ENCODE measurements at places on chromosomes 11 and 22. TPM values are rescaled to one million over a fixed set of nuclear protein-coding genes. Genes with fewer than 3 reads are reported as not detected.

Gene APOL3
- 15.7 TPM for polyA plus RNA-seq

Gene BLID
- polyA plus RNA-seq, result not detected

DNA sequence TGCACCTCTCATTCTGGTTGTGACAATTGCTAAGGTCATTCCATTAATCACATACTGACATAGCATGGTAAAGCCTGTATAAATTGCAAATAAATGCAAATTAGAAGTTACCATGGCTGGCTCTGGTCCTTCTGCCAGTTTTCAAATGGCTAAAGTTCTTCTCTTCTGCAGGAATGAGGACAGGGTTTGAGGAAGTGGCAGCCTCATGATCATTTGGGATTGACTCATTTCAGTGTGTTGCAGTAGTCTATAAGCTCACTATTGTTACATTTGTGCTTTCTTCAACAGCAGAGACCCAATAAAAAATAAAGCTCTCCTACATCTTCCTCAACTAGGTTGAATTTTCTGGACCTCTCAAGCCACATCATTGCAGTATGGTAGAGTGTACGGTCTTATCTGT, 60.3 kb downstream of the NECTIN1 start:
- no peak for DNase-seq

DNA sequence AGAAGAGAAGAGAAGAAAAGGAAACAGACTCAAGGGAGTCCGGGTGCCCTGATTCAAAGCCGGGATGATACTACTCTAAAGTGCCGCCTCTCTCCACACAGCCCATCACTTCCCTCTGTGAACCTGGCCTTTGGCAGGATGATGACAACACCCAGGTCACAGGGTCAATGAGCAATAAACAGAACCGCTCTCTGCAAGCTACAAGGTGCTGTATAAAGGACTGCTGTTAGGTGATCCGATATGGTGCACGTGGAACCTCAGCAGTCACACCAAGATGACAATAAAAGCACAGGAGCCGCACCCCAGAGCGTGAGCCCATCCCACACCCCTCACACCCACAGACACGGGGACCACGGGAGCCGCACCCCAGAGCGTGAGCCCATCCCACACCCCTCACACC, 10.7 kb downstream of the TTLL1 start:
- DNase-seq, result no peak

DNA sequence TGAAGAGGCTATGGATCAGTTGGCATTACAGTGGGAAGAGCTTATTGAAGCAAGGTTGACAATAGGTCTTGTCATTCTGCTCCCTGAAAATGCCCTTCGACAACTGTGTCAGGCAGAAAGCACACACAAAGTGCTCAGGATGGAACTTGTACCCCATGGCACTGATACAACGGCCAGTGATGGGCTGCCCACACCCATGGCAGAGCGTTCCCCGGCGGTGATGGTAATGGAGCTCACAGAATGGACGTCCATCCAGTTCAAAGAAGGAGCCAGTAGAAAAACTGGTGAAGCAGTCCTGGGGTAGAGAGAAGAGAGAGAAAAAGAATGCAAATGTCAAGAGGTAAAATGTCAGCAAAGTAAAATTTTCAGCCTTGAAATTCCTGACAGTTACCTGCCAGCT, 19.5 kb upstream of the OR5B21 start:
- no peak for DNase-seq

Gene IRAG1
- 12.0 TPM for polyA plus RNA-seq

DNA sequence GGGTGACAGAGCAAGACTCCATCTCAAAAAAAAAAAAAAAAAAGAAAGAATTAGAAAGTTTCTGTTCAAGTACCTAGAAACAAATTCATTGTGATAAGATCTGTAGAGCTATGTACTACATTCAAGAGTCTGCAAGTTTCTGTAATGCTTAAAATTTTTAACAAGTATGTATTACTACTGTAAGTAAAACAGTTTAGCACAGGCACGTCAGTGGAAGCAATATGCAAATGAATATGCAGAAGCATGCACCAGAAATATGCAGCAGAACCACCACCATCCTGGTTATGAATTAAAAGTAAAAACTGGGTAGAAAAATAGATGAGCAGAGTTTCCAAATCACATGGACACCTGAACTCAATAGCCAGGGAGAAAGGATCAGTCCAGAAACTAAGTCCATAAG, 19.3 kb downstream of the SBF2 start:
- DNase-seq, result no peak

Gene TENM4
- 24.5 TPM for polyA plus RNA-seq

- DNase-seq, result no peak
These were observed 70.3 kb upstream of the GRK2 start for GRCh38 chr11:67195971-67196456.

DNA sequence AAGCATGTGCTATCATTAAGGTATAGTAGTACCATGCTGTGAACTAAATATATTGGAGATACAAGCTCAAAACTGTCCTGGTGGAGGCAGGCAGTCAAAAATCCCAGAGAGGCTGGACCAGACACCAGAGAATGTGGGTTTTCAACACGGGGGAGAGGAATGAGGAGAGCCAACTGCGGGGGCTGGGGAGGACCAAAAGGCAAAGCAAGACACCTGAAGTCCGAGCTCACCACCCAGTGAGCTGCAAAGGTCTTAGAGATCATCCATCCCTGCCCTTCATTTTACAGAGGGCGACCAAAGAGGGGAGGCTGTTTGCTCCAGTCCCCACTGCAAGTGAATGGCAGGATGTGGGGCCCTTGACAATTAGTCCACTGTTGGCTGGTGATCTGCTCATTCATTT, 10.0 kb downstream of the RIBC2 start:
- no peak for DNase-seq

Gene EIF4ENIF1
- polyA plus RNA-seq, result 55.5 TPM

DNA sequence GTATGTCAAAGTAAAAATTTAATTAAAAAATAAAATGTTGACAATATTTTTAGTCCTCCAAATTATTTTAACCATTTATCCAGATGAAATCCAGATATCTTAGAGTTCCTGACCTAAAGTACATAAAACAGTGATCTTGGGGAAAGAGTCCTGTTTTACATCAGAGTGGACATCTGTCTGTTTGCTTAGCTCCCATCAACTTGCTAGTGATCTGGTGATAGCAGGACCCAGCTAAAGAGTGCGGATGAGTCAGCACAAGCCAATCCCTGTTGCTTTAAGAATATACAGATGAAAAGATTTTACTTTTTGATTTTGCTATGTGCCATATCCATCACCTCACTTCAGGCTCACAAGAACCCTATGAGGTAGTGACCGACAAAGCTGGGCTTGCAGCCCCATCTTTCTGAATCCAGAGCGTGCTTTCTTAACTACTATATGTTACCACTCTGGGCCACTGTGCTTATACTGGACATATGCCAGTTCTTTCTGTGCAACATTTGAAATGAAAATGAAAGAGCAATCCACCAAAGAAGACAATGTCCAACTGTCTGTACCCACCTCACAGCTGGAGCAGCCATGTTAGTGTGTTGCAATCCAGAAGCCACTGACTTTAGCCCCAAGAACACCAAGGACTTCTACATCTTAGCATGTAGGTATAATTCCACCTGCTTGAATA, 167.6 kb upstream of the SESN3 start:
- no peak for DNase-seq

Gene GNAZ
- 4.7 TPM for polyA plus RNA-seq

Gene RFPL1
- 0.81 TPM for polyA plus RNA-seq

- DNase-seq, result no peak
These were observed 56.6 kb downstream of the BMAL1 start for GRCh38 chr11:13334034-13334786.

DNA sequence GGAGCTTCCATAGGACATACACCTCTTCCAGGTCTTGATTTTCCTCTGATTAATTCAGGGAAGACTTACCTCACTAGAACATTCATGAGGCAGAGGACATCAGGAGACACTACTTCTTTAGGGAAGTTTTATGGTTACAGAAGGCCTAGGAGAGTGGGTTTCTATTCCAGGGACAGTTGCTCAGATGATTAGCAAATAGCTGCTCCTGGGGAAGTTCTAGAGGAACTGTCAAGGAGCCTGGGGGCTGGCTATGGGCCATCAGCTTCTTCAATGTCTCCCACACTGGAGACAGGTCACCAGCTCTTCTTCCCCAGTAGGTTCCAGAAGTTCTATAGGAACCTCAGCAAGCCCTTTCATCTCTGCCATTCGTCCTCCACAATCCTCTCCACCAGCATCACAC, 11.5 kb upstream of the OR10A5 start:
- no peak for DNase-seq

Gene PGA3
- polyA plus RNA-seq, result 0.18 TPM

DNA sequence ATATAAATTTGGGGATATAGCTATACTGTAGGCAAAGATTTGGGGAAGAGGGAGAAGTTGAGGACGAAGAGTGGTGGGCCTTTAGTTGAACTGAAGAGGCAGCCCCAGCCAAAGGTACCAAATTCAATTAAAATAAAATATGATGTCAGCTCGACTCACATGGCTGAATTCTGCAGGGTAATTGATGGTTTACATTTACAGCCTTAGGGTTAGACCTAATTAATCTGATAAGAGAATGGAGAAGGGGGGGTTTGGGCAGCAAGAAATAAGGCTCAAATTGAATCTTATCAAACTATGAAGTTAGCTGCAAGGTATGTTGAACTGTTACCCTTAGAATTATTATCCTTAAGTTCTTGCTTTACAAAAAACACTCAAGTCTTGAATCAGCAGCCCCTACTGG, 3.6 kb upstream of the HSD17B12 start:
- DNase-seq, result no peak

Gene ZP1
- polyA plus RNA-seq, result 0.30 TPM

DNA sequence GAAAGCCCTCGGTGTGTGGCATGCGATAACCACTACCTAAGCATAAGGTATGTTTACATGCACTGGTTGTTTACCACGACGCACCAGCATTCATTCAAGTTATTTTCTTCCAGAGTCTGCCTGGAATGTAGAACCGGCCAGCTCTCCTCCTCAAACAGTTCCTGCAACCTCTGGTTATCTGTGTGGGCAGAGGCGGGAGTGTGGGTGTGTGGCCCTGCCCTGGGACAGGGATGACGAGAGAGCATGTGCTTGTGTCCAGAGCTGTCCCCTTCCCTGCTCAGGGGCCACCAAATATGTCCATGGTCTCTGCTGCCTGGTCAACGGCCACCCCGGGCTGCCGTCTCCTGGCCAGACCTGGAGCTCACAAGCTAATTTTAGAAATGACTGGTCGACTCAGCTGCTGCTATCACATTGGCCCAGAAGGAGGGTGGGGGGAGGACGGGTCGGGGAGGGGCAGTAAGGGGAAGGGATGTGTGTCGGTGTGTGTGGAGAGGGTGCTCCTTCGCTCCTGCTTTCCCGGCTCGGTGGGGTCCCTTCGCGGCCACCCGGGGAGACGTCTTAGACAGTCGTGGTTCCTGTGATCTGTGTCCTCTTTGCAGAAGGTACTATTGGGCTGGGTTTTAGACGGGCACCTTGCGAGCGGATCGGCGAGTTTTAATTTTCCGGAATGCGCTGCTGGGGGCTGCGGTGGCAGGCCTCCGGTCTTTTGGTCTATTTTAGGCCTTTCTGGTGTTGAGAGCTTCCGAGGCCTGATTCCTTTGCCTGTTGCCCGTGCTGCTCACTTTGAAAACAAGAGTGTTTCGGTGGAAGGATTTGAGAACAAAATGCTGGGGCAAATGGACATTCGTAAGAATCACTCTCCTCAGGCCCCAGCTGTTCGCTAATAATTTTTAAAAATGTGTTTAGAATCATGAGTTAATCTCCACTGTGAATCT, at the start of gene MYO18B:
Gene MYO18B (plus strand): TSS at position 497 of the 935 bp plus-strand sequence. CDS start 18,905 bp downstream, outside the sequence.
- DNase-seq, result no peak

- DNase-seq, result no peak
These were observed 34.4 kb downstream of the FBXO7 start for GRCh38 chr22:32509045-32509444.

GRCh38 chr22:23130697-23131096, 11.1 kb downstream of the RSPH14 start:
- DNase-seq, result no peak

- no peak for DNase-seq
These were observed 248.3 kb upstream of the NARS2 start for GRCh38 chr11:78822931-78823423.

- no peak for DNase-seq
These were observed 2.6 kb downstream of the LAMTOR1 start for GRCh38 chr11:72100462-72100861.

DNA sequence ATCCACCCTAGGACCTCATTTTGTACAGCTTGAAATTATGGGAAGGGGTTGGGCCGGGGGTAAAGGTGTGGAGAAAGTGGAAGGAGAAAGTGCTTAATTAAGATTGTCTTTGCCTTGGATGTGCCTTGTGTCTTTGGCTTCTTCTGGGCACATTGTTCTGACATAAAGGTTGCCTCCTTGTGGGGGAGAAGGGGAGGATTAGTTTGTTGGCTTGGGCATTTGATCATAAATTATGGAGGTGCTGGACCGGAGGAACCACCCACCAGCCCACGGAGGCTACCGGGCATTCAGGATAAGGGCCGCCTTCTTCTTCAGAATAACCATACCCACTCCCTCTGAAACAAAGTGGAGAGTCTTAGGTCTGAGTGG, 1.3 kb downstream of the PAFAH1B2 start:
- peak; percentile 58 for DNase-seq

- no peak for DNase-seq
These were observed 1369.6 kb upstream of the RAG2 start for GRCh38 chr11:37967635-37968034.

DNA sequence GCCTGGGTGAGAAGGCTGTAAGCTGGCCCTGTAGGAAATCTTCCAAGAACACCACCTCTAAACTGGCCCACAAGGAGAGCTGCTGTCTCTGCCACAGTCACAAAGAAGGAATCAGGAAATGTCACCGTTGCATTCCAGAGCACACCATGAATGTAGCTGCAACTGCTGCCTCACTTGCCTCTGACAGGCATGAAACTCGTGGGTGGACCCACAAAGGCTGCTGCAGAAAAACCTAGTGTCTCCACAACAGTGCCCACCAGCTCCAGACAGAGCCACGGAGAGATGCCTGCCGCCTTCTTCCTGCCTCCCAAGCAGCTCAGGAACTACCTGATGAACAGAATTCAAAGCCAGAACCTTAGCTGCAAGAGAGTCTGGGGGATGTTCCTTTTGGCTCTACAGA, 10.5 kb downstream of the DNAJB13 start:
- DNase-seq, result no peak

- DNase-seq, result no peak
These were observed 4.1 kb downstream of the NEU3 start for GRCh38 chr11:74992852-74993251.

GRCh38 chr22:42693055-42693762, 27.5 kb downstream of the A4GALT start:
- DNase-seq, result no peak

DNA sequence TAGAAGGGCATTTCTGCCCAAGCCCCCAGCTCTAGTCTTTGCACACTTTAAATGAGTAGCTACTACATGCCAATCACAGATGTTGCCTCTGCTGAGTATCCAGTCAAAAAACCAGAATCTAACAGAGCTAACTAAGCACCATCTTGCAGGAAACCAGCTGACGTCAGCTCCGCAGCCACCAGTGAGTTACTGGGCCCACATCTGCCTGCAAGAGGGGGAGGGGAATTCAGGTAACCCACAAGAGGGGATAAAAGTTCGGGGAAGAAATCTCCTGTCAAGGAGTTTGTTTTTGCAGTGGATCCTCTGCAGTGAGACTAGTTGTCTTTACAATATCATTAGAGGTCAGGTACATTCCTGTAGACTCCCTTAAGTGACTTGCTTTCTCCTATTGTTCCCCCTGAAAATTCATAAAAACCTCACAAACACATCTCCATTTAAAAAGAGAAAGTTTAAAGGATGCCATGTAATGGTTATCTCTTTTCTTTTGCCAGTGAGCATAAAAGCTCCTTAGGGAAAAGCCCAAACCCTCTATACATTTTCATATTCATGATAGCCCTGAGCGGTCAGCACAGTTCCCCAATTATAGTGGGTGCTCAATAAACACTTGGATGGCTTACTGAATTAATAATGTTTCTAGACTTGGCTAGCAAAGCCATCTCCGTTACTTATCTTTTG, 9.3 kb downstream of the CD44 start:
- DNase-seq, result no peak

- DNase-seq, result no peak
These were observed 1.8 kb upstream of the TMEM86A start for GRCh38 chr11:18696638-18697225.
